Adrenal gland (tissue), 19 donors: ENCODE measurements at places on chromosomes 4 and X. TPM values are rescaled to one million over a fixed set of nuclear protein-coding genes. Genes with fewer than 3 reads are reported as not detected.

Gene CD38
- total RNA-seq, result 1.8 TPM

Gene TLR3
- 27.2 TPM for total RNA-seq

Gene CT47A7
- not detected for total RNA-seq

Gene HSFX3
- total RNA-seq, result not detected

Gene PCDH7
- total RNA-seq, result 13.0 TPM

Gene GLUD2
- total RNA-seq, result 5.6 TPM

Gene ARHGAP36
- 0.54 TPM for total RNA-seq

Gene MAGEA8
- not detected for total RNA-seq

Gene C4orf36
- total RNA-seq, result 0.34 TPM

Gene DDX3X
- 326 TPM for total RNA-seq

Gene PPP2R2C
- total RNA-seq, result 3.7 TPM

Gene WDR17
- 4.5 TPM for total RNA-seq

GRCh38 chr4:119540249-119540648, 88.4 kb downstream of the PDE5A start:
- no peaks in the 10 kb centered on the region for H3K27me3 ChIP-seq
- H3K36me3 ChIP-seq, result no peaks in the 10 kb centered on the region
- H3K4me3 ChIP-seq, result no peak overlapping the region
- H3K27ac ChIP-seq, result no peak overlapping the region
- peaks cover 12% of the 10 kb centered on the region for H3K4me1 ChIP-seq
- DNase-seq, result no peak

GRCh38 chr4:88382621-88383020, 4.0 kb downstream of the HERC6 start:
- H3K4me3 ChIP-seq, result no peak overlapping the region
- peaks cover 3% of the 10 kb centered on the region for H3K4me1 ChIP-seq

- no peak overlapping the region for H3K4me3 ChIP-seq
- DNase-seq, result no peak
- no peaks in the 10 kb centered on the region for H3K4me1 ChIP-seq
- no peaks in the 10 kb centered on the region for H3K27me3 ChIP-seq
Measured at GRCh38 chr4:151485541-151486131, 76.7 kb downstream of the FHIP1A start.

- DNase-seq, result no peak
- H3K36me3 ChIP-seq, result no peaks in the 10 kb centered on the region
- H3K27ac ChIP-seq, result no peak overlapping the region
- no peak overlapping the region for H3K4me3 ChIP-seq
Measured at GRCh38 chr4:15130441-15130840, 128.2 kb downstream of the CPEB2 start.

DNA sequence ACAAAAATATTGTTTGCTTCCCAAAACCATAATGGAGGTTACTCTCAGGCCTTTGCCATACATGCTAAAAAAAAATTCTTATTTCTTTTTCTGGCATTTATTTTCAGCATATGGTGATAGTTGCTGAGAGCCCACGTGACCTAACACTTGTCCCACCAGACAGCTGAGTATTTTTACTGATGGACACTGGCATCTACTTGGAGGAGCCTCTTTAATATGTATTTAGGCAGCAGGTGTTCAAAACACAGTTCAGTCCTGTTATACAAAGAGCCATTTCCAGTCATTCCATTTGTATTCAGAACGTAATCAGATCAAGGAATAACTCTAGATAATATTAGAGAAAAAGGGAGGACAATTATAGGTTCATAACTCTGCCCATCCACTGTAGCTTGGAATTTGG, 95.5 kb downstream of the CXCL13 start:
- no peak for DNase-seq
- no peaks in the 10 kb centered on the region for H3K27me3 ChIP-seq
- no peak overlapping the region for H3K27ac ChIP-seq
- H3K36me3 ChIP-seq, result no peaks in the 10 kb centered on the region
- no peaks in the 10 kb centered on the region for H3K4me1 ChIP-seq

DNA sequence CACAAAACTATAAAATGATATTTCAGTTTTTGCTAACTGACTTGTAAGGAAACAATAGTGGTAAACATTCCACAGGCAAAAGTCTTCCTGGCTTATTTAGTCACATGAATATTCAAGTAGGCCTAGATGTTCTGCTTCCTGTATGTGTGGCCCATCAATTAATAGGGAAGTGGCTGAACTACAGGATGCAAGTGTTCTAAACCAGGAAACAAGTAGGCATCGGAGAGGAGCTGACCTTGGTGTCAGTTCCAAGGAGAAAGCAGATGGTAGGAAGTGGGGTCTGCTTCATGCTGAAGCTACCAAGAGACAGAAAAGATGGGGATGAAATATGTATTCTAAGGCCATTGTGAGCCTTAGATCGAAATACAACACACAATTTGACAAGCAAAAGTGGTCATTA, 149.7 kb downstream of the ANTXR2 start:
- no peak overlapping the region for H3K4me3 ChIP-seq
- H3K27ac ChIP-seq, result no peak overlapping the region
- no peaks in the 10 kb centered on the region for H3K27me3 ChIP-seq

DNA sequence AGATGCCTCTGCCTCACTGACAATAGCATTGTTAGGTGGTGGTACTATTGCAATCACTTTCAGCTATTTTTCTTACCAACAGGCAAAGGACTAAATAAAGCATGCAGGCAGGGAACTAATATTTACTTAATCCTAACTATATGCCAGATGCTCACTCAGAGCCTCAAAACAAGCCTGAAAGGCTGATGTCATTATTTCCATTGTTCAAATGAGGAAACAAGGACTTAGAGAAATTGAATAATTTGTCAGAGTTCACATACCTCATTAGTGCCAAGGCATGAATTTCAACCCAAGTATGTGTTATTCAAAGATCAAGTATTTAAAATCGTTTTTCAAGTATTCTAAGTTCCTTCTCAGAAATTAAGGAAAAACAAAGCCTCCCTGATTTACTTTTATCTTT, 374.9 kb upstream of the TECRL start:
- H3K36me3 ChIP-seq, result no peaks in the 10 kb centered on the region
- H3K4me1 ChIP-seq, result no peaks in the 10 kb centered on the region
- DNase-seq, result no peak
- H3K27ac ChIP-seq, result no peak overlapping the region
- H3K27me3 ChIP-seq, result no peaks in the 10 kb centered on the region

DNA sequence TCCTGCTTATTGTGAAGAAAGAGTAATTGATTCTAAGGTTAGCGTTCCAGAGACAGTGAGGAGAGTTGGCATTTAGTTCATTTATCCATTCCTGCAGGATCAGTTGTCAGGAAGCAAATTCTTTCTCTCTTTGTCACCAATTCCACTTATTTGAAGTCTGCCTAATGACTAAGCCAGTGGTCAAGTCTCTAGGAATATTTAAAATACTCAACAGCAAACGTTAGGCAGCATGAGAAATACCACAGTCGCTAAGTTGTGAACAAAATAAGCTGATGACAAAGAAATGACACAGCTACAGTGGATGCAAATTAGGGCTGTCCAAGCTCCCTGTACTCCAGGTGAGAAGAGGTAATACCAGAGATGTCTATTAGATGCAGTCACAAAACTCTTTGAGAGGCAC, 6.6 kb upstream of the MAGEB17 start:
- H3K4me3 ChIP-seq, result no peak overlapping the region
- no peaks in the 10 kb centered on the region for H3K4me1 ChIP-seq
- peaks cover 12% of the 10 kb centered on the region for H3K27me3 ChIP-seq
- no peaks in the 10 kb centered on the region for H3K36me3 ChIP-seq
- no peak overlapping the region for H3K27ac ChIP-seq

GRCh38 chr4:185781555-185782215, 30.3 kb downstream of the SORBS2 start:
- H3K27me3 ChIP-seq, result no peaks in the 10 kb centered on the region
- H3K4me3 ChIP-seq, result no peak overlapping the region
- peaks cover 11% of the 10 kb centered on the region for H3K4me1 ChIP-seq
- no peak for DNase-seq

DNA sequence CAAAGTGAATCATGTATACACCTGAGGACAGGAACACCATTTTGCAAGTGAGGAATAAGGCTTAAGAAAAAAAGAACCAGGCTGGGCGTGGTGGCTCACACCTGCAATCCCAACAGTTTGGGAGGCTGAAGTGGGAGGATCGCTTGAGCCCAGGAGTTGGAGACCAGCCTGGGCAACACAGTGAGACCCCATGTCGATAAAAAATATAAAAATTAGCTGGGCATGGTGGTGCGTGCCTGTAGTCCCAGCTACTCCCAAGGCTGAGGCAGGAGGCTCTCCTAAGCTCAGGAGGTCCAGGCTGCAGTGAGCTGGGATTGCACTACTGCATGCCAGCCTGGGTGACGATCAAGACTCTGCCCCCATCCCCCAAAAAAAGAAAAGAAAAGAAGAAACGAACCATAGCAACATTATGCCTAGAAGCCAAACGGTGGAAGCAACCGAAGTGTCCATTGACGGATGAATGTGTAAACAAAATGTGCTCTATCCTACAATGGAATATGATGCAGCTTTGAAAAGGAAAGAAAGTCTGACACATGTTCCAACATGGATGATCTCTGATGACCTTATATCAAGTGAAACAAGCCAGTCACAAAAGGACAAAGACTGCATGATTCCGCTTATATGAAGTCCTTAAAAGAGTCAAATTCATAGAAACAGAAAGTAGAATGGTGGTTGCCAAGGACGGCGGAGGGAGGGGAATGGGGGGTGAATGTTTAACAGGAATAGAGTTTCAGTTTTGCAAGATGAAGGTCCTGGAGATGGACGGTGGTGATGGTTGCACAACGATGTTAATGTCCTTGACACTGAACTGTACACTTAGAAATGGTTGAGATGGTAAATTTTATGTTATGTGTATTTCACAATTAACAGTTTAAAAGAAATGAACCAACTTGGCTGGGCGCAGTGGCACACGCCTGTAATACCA, 8.6 kb upstream of the KIAA0232 start:
- no peak overlapping the region for H3K4me3 ChIP-seq
- H3K4me1 ChIP-seq, result peaks cover 6% of the 10 kb centered on the region
- H3K27me3 ChIP-seq, result no peaks in the 10 kb centered on the region
- no peaks in the 10 kb centered on the region for H3K36me3 ChIP-seq

- no peaks in the 10 kb centered on the region for H3K4me1 ChIP-seq
- DNase-seq, result no peak
- H3K27ac ChIP-seq, result no peak overlapping the region
Measured at GRCh38 chr4:38519666-38520065, 144.3 kb upstream of the KLF3 start.

DNA sequence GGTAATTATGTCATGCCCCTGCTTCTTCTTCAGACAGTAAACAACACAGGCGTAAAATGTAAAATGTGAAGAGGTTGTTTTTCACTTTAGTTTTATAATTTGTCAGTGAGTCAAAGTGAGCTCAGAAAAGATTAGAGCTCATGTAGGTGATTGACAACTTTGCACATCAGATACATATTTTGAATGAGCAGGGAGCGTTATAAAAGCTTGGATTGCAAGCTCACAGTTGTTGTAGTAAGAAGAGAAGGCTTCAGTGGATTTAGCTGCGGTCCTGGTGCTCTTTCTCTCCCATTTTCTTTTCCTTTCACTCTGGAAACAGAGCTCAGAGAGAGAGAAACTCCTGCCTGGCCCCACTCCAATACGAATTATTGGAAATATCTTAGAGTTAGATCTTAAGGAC, 26.4 kb downstream of the MTMR1 start:
- no peaks in the 10 kb centered on the region for H3K27me3 ChIP-seq
- no peak for DNase-seq
- H3K36me3 ChIP-seq, result no peaks in the 10 kb centered on the region
- no peaks in the 10 kb centered on the region for H3K4me1 ChIP-seq
- H3K4me3 ChIP-seq, result no peak overlapping the region

GRCh38 chrX:47278691-47279090, 45.9 kb downstream of the USP11 start:
- H3K4me1 ChIP-seq, result no peaks in the 10 kb centered on the region
- peaks cover 5% of the 10 kb centered on the region for H3K27me3 ChIP-seq
- no peaks in the 10 kb centered on the region for H3K36me3 ChIP-seq
- no peak overlapping the region for H3K27ac ChIP-seq
- H3K4me3 ChIP-seq, result no peak overlapping the region
- no peak for DNase-seq

GRCh38 chr4:84384801-84385200, 114.3 kb downstream of the NKX6-1 start:
- DNase-seq, result no peak
- no peak overlapping the region for H3K4me3 ChIP-seq
- no peak overlapping the region for H3K27ac ChIP-seq
- no peaks in the 10 kb centered on the region for H3K36me3 ChIP-seq
- H3K4me1 ChIP-seq, result no peaks in the 10 kb centered on the region

DNA sequence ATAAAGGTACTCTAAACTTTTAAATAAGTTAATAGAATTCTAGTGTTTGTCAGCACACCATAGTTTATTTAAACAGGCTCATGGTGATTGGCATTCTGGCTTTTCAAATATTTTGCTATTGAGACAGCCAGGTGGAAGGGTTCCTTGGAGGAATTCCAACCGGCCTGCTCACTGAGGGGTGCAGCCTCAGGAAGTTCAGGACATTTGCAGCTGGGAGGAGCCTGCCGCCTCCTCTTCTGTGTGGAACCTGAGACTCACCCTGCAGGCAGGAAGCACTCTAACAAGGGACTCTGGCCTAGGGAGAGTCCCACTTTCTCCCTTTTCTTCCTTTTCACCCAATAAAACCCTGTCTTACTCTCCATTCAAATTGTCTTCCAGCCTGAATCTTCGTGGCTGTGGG, 1328.0 kb downstream of the FSTL5 start:
- no peak for DNase-seq
- no peak overlapping the region for H3K4me3 ChIP-seq
- no peaks in the 10 kb centered on the region for H3K36me3 ChIP-seq
- no peak overlapping the region for H3K27ac ChIP-seq
- H3K4me1 ChIP-seq, result no peaks in the 10 kb centered on the region

- H3K4me1 ChIP-seq, result no peaks in the 10 kb centered on the region
- H3K4me3 ChIP-seq, result no peak overlapping the region
- no peak overlapping the region for H3K27ac ChIP-seq
- H3K27me3 ChIP-seq, result no peaks in the 10 kb centered on the region
- no peaks in the 10 kb centered on the region for H3K36me3 ChIP-seq
Measured at GRCh38 chr4:177281351-177281909, 28.2 kb upstream of the NEIL3 start.

- DNase-seq, result no peak
- H3K4me3 ChIP-seq, result no peak overlapping the region
- H3K27me3 ChIP-seq, result peaks cover 5% of the 10 kb centered on the region
- no peaks in the 10 kb centered on the region for H3K4me1 ChIP-seq
Measured at GRCh38 chrX:19794690-19795089, 92.7 kb downstream of the SH3KBP1 start.

DNA sequence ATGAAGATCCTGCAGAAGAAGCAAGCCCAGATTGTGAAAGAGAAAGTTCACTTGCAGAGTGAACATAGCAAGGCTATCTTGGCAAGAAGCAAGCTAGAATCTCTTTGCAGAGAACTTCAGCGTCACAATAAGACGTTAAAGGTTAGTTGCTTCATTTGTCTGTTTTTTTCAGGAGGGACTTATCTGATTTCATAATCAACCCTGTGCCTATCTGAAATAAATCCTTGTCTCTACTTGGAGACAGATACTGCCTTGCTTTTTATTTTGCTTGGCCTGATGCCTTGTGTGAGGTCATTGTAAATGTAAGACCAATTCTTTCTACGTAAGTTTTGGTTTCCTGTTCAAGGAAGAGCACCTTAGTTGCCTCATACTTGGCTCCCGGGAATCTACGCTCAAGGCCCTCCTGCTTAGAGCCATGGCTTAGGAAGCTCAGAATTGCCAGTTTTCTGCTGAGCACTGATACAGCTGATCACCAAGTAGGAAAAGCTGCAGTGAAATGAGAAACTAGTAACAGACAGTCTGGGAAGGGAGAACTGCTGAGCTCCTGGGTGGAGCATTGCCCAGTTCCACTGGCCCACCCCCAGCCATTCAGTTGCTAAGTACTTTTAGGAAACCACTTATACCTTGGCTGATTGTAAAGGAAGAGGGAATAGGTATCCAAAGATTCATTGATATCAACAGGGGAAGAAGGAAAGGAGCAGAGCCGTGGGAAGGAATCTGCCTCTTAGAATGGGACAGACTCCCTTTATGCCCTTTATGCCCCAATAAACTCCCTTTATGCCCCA, 41.8 kb downstream of the RBBP7 start:
- no peak overlapping the region for H3K4me3 ChIP-seq
- H3K27ac ChIP-seq, result peak overlapping the region; percentile 89
- H3K4me1 ChIP-seq, result peaks cover 22% of the 10 kb centered on the region
- no peaks in the 10 kb centered on the region for H3K27me3 ChIP-seq
